ENCODE measurements at places on chromosomes 6 and 20. TPM values are rescaled to one million over a fixed set of nuclear protein-coding genes. Genes with fewer than 3 reads are reported as not detected.

- DNase-seq: no peak
- no peak overlapping the region for H3K27ac ChIP-seq
- H3K4me1 ChIP-seq: peaks cover 16% of the 10 kb centered on the region
Observed at GRCh38 chr6:36550473-36551000, 3.3 kb upstream of the STK38 start.

- H3K27ac ChIP-seq: no peak overlapping the region
- no peaks in the 10 kb centered on the region for H3K36me3 ChIP-seq
- no peak overlapping the region for H3K4me3 ChIP-seq
- H3K27me3 ChIP-seq: no peaks in the 10 kb centered on the region
Observed at GRCh38 chr6:48419992-48420391, 309.0 kb upstream of the PTCHD4 start.

GRCh38 chr6:4983322-4983721 is 20.5 kb downstream of the RPP40 start:
- no peak overlapping the region for H3K4me3 ChIP-seq
- H3K27ac ChIP-seq: no peak overlapping the region
- no peaks in the 10 kb centered on the region for H3K4me1 ChIP-seq

- H3K27me3 ChIP-seq: no peaks in the 10 kb centered on the region
- no peak for DNase-seq
- no peak overlapping the region for H3K4me3 ChIP-seq
- no peaks in the 10 kb centered on the region for H3K36me3 ChIP-seq
- no peaks in the 10 kb centered on the region for H3K4me1 ChIP-seq
- H3K27ac ChIP-seq: no peak overlapping the region
Observed at GRCh38 chr6:64838726-64839125, 868.3 kb downstream of the EYS start.

DNA sequence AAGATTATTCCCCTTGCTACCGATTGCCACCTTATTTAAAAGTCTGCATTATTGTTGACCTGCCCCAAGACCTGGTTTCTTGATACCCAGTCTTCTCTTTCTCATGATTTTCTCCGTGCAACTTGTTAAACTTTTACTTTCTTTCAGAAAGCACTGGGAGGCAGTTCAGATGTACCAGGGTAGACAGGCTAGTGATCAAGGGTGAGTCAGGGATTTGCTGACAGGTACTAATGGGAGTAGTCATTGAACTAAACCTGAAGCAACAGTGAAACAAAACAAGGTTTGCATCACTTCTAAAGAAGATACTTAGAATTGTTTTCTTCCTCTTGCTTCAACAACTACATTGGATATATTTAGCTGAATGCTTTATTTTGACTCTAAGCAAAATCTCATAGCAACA is 124.4 kb downstream of the KCNQ5 start:
- H3K27me3 ChIP-seq: no peaks in the 10 kb centered on the region
- peaks cover 24% of the 10 kb centered on the region for H3K4me1 ChIP-seq
- no peak for DNase-seq
- H3K27ac ChIP-seq: no peak overlapping the region

DNA sequence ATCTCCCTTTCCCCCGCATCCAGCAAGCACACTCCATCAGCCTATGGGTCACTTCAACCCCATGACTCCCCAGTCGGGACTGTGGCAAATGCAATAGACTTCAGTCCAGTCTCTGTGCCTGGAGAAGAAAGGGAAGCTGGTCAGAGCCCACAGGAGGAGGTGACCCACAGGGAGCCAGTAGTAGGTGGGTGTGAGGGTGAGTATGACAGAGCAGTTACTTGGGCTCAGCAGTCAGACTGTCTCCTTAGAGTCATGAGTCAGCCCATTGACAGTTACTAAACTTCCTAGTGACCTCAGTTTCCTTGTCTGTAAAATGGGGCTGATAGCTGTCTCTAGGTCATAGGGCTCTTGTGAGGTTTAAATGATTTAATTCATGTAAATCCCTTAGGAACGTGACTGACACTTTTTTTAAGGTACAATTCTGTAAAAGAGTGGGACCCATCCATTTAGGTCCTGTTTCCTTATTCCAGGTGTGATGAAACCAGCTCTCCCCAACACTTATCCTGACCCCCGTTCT is 33.9 kb upstream of the HLA-C start:
- H3K36me3 ChIP-seq: no peaks in the 10 kb centered on the region
- no peak overlapping the region for H3K27ac ChIP-seq
- H3K4me3 ChIP-seq: no peak overlapping the region
- H3K27me3 ChIP-seq: peaks cover 13% of the 10 kb centered on the region
- no peak for DNase-seq

- H3K27ac ChIP-seq: no peak overlapping the region
- no peak for DNase-seq
- H3K27me3 ChIP-seq: peaks cover 43% of the 10 kb centered on the region
- H3K4me3 ChIP-seq: no peak overlapping the region
Observed at GRCh38 chr20:58137651-58138265, 90.7 kb downstream of the ANKRD60 start.

DNA sequence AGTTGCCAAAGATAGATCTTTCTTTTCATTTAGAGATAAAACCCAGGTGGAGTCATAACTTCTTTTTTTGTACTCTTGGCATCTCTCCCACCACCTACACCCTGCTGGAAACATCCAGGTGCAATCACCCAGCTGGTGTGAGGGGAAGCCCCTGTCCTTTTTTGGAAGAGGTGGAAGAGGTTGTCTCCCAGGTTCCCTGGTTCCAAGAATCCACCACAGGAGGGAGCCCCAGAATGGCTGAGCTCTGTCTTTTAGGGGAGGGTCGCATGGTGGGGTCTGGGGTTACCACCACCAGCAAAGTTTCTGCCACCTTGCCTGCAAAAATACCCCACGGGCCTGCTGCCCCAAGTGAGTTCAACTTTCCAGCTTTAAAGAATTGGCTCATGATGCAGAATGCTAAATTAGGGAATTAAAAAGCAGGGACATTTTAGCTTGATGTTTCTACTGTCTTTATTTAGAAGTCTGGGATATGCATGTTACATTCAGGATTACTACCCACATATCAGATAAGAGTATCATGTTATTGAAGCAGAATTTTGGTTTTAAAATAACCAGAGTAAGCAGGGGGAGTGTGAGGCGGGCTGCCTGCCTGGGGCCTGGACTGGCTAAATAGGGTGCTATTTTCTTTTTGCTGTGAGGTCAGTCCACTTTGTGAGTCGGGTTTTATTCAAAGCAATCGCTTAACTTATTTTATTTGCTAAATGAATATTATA is 11.0 kb downstream of the SMOC2 start:
- H3K36me3 ChIP-seq: no peaks in the 10 kb centered on the region
- peaks cover 21% of the 10 kb centered on the region for H3K27me3 ChIP-seq
- H3K27ac ChIP-seq: no peak overlapping the region
- DNase-seq: no peak
- no peak overlapping the region for H3K4me3 ChIP-seq
- H3K4me1 ChIP-seq: no peaks in the 10 kb centered on the region

DNA sequence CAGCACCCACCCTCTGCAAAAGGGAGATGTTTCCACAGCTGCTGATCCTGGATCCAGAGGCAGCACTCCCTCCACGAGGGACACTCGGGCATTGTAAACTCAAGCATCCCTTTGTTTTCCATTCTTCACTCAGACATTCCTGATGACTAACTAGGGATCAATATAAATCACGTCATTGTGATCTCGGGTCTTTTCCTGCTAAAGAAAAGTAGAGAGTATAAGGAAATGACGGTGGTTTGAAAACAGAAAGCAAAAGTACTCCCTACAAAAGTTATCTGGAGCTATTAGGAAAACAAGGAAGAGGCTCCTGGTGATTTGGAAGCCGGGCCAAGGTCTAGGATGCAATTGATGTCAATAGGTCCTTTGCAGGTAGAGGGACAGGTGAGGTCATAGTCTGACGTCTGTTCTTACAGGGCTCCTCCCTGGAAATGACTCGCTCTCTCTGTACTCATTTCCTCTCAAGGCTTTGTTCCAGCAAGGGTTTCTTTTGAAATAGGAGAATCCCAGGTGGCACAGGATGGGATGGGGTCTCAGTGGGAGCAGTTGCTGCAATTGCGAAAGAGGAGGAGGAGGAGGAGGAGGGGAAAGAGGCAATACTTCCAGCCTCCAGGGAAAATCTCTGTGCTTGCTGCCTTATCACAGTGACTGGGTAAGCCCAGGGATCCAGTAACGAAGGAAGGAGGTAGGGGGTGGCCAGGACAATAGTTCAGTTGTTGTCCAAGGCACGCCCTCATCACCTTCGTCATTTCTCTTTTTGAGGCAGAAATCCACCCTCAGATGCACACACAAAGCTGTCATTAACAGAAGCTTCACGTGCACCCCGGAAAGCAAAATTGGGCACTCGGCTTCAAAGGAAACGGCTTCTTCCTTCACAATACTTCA is 222.8 kb downstream of the LY86 start:
- H3K4me1 ChIP-seq: peaks cover 22% of the 10 kb centered on the region
- no peaks in the 10 kb centered on the region for H3K36me3 ChIP-seq
- peak; percentile 14 for DNase-seq
- peak overlapping the region; percentile 84 for H3K4me3 ChIP-seq

- no peaks in the 10 kb centered on the region for H3K4me1 ChIP-seq
- H3K36me3 ChIP-seq: no peaks in the 10 kb centered on the region
- no peaks in the 10 kb centered on the region for H3K27me3 ChIP-seq
- DNase-seq: no peak
- H3K4me3 ChIP-seq: no peak overlapping the region
Observed at GRCh38 chr6:105094133-105094640, 85.6 kb downstream of the POPDC3 start.

DNA sequence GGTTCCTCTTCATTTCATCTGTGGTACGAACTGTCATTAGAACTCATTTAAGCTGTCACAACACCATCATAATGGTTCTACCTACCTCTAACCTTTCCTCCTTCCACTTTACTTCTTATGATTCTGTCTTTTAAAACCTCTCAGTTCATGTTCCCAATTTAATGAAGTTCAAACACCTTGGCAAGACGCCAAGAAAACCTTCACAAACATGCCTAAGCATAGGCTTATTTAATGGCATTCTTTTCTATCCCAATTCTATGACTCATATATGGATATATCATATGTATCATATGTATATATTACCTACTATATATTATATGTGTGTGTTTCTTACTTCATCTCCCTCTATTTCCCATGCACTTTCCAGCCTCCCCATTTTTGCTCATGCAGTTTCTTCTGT is 283.4 kb upstream of the TBX18 start:
- no peak for DNase-seq
- no peak overlapping the region for H3K4me3 ChIP-seq
- H3K27me3 ChIP-seq: no peaks in the 10 kb centered on the region
- no peak overlapping the region for H3K27ac ChIP-seq
- no peaks in the 10 kb centered on the region for H3K36me3 ChIP-seq

DNA sequence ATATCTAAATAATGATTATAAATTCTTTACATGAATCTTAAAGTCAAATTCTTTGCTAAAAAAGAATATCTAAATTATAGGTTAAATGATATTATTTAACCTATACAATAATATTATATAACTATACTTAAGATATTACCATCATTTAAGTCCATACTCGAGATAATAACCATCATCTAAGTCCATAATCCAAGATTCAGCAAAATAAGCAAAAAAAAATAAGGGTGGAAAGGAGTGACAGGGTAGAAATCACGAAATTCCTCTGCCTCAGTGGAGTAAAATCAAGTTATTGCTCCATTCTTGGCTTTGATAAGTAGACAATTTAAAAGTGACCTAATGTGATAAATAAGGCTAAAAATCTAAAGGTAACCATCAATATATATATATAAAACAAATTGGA is 9.7 kb downstream of the IL17A start:
- H3K36me3 ChIP-seq: no peaks in the 10 kb centered on the region
- no peak overlapping the region for H3K27ac ChIP-seq
- peaks cover 2% of the 10 kb centered on the region for H3K4me1 ChIP-seq
- no peak overlapping the region for H3K4me3 ChIP-seq
- peaks cover 31% of the 10 kb centered on the region for H3K27me3 ChIP-seq

DNA sequence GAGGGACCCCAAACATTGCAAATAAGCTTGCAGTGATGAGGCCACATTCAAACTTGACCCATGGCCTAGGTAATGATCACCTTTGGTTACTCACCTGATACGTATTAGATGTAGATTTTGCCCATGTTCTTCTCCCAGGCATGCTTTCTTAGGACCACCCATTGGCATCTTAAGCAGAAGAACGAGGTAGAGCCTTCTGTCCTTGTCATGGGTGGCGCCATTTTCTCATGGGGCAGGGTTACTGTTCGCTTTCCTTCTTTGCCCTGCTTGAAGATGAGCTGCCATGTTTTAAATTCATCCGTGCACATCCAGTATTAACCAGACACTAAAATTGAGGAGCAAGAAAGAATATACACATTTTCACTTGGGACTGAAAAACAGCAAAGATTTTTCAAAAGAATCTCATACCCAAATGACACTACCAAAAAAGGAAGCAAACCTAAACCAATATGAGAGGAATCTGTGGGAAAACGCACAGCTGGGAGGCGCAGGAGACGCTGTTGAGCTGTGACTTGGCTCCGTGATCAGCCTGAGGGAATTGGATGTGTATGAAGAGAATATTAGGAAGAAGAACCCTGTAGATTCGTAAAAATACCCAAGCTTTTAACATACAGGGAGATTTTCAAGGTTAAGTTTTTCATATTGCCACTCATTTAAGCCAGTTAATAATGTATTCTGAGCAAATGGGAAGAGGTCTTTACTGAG is 36.6 kb downstream of the GMPR start:
- no peak for DNase-seq
- no peaks in the 10 kb centered on the region for H3K36me3 ChIP-seq
- no peak overlapping the region for H3K4me3 ChIP-seq
- no peak overlapping the region for H3K27ac ChIP-seq
- H3K27me3 ChIP-seq: no peaks in the 10 kb centered on the region

DNA sequence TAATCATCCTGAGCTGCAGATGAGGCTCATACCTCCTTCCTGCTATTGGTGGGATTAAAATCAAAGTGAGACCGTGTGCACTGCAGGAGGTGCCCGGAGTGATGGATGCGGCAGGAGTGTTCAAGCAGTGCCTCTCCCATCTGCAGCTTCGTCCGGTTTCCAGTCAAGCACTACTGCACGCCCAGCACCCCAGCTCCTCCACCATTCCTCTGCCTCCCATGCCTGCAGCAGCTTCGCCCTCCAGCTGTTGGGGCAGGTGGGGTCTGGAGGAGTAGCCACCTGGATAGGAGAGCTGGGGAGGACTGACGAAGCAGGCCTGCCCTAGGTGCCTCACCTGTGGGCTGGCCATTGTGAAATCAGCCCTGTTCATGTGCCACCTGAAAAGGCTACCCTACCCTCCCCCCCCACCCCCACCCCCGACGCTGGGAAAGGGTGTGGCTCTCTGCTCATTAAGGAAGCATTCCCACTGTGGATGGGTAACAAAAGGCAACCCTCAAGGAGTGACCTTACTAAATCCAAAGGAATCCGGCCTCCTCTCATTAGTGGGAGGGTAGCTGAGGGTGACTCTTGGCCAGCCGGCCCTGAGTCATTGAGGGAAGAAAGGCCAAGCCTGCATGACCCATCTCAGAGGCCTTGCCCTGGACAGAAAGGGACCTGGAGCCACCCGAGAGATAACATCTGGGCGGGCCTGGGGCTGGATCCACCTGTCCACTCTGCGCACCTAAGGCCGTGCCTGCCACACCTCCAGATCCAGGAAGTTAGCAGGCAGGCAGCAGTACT is 115.9 kb upstream of the ARMC2 start:
- H3K36me3 ChIP-seq: no peaks in the 10 kb centered on the region
- H3K27me3 ChIP-seq: no peaks in the 10 kb centered on the region
- no peak overlapping the region for H3K27ac ChIP-seq
- DNase-seq: no peak
- no peak overlapping the region for H3K4me3 ChIP-seq
- H3K4me1 ChIP-seq: no peaks in the 10 kb centered on the region

GABRR1 gene
- not detected for total RNA-seq

ZNF391 gene
- total RNA-seq: 4.8 TPM

ERVFRD-1 gene
- total RNA-seq: not detected

EIF2S2 gene
- 179 TPM for total RNA-seq

CCR6 gene
- total RNA-seq: 0.44 TPM

C6orf141 gene
- total RNA-seq: 0.33 TPM

NCOA6 gene
- 17.3 TPM for total RNA-seq

C6orf15 gene
- not detected for total RNA-seq

C6orf118 gene
- total RNA-seq: not detected

All from activated naive CD8-positive, alpha-beta T cell treated with anti-CD3 and anti-CD28 coated beads for 36 hours (primary cell).